ENCODE measurements at places on chromosomes 2 and 18.

DNA sequence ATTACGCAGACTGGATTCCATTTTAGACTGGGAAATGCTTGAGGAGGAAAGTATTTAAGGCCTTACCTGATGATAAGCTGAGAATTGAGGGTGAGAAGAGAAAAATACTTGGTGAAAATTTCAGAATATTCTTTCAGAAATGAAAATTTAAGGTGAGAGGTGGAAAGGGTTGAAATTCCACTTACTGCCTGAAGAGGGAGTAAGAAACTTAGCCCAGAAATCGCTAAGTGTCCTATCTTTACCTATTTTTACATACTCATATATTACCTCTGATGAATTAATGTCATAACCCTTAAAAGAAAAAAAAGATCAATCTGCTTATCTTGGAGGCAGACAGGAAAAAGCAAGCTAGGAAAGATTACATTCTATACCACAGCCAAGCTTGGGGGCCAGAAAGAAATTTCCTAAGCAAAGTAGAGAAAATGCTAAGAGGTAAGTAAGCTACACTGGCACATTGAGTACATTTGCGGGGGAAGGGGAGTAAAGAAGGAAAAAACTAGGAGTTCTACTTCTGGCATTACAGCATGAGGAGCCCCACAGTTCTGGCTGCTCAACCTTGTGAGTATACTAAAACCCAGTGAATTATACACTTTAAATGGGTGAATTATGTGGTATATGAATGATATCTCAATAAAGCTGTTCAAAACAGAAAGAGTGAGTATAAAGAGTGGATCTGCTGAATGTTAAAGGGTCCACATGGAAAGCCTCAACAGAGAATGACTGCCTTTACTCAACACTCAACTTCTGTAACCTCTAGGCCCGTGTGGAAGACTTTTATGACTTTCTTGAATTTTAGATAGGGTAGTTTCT, 33.8 kb downstream of the SMC6 start:
- DNase-seq: peak; percentile 58

GRCh38 chr2:233855345-233855744, 1.0 kb upstream of the HJURP start:
- no peak for DNase-seq

- DNase-seq: peak; percentile 87
Observed at GRCh38 chr18:46264255-46264654, 160.1 kb downstream of the HAUS1 start.

DNA sequence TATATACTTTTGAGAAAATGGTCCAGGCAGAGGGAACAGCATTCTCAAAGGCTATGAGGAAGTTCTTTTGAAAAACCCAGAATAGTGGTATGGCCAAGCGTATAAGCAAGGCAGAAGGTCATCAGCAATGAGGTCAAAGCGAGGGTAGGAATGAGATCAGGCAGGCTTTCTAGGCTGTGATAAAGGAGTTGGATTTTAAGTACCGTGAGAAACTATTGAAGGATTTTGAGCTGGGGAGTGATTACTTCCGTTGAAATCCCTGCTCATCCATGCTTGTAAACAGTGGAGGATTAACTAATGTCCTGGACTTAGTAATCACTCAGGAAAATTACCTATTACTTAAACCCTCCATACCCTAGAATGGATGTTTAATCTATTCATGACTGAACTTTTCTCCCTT, 50.2 kb downstream of the EMILIN2 start:
- DNase-seq: no peak

DNA sequence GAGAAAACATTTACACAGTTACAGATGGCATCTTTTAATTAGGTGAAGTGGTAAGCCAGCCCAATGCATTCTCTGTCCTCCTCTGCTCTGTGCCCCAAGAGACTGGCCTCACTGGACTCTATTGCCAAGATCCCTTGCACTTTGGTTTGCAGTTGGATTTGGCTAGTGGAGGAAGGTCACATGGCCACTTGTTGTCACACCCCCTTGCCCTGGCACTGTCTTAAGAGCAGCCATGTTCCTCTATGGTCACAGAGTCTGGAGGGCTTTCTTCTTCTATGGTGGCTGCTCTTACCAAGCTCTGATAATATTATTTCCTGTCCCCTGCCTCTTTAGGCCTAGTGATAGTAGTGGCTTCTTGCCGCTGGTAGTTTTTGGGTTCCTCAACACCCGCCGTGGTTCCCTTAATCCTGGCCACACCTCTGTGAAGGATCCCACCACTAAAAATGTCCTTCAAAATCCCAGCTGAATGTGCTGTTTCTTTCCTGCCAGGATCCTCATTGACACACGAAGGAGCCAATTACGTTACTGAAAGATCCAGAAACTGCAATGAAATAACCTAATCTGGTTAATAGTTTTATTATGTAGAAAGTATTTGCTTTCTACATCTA, 111.1 kb downstream of the CDC42EP3 start:
- no peak for DNase-seq

- DNase-seq: no peak
Observed at GRCh38 chr2:158138255-158138654, 36.6 kb downstream of the UPP2 start.

DNA sequence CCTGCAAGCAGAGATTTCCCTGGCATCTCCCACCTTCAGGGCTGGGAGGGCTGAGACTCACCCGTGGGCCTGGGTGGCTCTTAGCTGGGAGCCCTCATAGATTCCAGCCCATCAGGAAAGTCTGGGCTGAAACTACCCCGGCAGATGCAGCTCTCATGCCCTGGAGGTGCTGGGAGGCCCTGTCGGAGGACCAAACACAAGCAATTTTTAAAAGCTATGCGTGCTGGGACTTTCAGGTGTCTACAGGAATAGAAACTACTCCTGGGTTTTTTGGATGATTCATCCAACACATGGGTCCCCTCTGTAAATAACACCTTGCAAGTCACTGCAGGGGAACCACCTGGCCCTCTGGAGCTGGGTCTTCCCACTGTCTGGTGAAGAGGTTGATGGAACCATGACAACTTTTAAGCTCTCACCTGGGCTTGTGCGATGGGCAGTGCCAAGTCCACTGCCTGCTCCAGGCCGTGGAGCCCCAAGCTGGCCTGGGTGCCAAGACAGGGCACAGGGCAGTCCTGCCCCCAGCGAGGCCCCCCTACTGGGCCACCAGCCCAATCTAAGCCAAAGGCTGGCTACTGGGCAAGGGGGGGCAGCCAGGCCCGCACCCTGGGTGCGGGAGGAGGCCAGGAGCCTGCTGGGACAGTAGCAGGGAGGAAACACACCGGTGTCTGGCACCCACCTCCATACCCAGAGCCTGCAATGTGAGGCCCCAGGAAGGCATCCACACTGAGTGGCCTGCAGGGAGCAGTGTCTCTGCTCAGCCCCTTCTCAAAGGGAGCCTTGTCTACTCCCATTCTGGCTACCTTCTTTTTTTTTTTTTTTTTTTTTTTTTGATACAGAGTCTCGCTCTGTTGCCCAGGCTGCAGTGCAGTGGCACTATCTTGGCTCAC, 1.1 kb upstream of the GPR55 start:
- no peak for DNase-seq

- no peak for DNase-seq
Observed at GRCh38 chr18:11661430-11661829, 27.6 kb upstream of the GNAL start.

DNA sequence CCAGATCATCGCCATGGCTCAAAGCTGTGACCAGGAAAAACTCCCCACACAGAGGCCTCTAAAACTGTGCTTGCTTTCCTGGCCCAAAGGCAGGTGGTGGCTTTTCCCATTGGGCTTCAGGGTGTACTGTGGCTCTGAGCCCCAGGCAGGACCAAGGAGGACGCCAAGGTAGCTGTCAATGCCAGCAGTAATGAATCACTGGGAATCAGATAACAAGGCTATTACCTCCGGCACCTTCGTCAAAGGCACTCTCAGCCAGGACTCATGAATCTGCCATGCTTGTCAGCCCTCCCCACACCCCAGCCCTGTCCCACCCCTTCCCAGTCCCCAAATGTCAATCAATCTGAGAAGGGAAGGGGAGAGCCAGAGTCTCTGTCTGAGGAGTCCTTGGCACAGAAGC, 27.9 kb upstream of the EN1 start:
- no peak for DNase-seq

- DNase-seq: no peak
Observed at GRCh38 chr2:23367760-23368159, 17.2 kb upstream of the KLHL29 start.

DNA sequence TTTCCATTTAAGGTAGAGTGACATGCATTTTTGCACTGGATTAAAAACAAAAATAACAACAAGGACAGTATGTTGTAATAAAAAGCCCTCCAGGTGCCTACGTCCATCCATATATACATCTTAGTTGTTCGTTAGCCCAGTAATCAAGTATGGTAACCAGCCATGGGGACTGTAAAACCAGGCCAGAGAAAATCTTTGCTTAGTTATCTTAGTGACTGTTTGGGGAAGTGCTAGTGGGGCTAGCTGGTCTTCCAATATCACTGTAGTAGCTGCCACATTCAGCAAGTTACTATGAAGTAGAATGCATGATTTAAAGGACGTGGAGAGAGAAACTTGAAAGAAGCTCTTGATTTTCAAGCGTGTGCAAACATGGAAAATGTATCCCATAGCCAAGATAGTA, 95.9 kb upstream of the STON1 start:
- no peak for DNase-seq

DNA sequence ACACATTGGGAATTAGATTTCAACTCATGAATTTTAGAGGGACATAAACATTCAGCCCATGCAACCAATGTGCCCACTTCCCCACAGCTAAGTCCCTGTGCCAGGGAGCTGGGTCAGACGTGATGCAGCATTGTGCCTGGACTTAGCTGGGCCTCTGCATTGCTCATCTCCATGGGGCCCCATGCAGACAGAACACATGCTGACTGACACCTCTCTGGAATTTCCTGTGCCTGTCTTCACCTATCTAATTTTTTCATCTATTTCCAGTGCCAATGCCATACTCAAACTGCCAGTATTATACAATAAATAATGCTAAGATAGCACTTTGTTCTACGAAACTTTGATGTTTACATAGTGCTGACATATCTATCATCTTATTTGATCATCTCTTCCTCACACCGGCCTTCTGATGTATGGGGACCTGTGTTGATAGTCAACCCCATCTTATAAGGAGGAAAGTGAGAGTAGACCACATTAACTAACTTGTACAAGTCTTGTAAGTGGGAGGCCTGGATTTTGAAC, 92.2 kb downstream of the CDC42EP3 start:
- DNase-seq: no peak

DNA sequence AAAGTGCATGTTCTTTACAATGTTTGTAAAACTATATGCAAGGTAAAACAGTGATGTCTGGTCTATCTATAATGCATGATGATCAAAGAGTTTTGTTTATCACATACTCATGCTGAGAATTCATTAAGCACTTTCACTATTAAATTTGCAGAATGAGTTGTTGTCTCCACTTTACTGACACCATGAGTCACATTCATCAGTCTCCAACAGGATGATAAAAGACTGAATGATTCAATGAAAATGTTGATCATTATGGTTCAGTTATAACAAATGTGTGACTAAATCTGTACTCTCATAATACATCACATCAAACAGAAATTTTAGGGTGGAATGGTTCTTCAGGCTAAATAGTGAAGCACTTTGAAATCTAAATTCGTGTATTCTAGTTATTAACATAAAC, 129.0 kb downstream of the ERBB4 start:
- DNase-seq: no peak

- no peak for DNase-seq
Observed at GRCh38 chr2:43762286-43762685, 11.6 kb upstream of the DYNC2LI1 start.

- no peak for DNase-seq
Observed at GRCh38 chr2:85913884-85914881, 25.4 kb upstream of the ST3GAL5 start.

GRCh38 chr2:77479395-77479794, 42.8 kb downstream of the LRRTM4 start:
- no peak for DNase-seq

DNA sequence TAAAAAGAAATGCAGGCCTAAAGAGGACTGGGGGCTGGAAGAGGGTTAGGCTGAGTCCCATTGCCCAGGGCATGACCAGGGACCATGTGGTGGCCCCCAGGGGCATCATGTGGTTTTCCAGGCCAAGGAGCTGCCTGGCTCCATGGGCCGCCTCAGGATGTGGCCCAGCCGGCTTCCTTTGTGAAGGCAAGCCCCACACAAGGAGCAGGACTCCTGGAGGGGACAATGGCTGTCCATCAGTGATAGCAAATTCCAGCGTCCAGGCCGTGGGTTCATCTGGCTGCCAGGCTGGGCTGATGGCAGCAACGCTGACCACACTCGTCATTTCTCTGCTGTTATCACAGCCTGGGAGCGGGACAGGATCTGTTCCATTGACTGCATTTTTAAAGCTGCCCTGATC, 82.5 kb downstream of the GBX2 start:
- DNase-seq: no peak

GRCh38 chr18:23856466-23857163, 157.9 kb upstream of the TTC39C start:
- no peak for DNase-seq

DNA sequence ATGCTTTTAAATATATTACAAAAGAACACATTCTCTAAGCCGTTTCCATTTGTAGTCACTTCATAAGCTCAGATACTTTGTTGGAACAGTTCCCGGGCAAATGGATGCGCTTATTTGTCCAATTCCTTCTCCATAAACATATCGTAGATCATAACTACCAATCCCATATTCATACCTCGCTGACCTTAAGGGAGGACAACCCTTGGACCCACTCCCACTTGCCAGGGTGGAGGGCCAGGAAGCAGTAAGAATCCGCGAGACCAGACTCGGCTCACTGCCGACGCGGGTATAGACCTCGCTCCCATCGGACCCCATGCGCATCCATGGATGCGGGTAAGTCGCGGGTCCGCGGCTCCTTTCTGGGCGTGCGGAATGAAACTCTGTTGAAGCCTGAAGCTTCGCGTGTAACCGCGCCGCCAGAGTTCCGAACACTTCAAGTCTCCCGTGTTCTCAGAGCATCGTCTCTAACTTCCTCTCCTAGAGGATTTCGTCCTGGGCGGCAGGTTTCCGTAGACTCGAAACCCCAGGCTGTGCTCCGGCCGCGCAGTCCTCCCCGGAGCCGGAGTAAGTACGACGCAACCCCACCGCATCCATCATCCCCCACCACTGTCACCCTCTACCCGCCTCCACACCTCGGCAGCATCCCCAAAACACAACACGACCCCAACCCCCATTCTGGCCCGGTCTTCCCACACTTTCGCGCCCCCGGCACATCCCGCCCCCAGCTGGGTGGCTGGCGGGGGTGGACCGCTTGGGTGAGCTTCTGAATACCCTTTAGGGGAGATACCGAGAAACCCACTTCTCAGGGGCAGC, 1.1 kb downstream of the DSC3 start:
- peak; percentile 56 for DNase-seq

DNA sequence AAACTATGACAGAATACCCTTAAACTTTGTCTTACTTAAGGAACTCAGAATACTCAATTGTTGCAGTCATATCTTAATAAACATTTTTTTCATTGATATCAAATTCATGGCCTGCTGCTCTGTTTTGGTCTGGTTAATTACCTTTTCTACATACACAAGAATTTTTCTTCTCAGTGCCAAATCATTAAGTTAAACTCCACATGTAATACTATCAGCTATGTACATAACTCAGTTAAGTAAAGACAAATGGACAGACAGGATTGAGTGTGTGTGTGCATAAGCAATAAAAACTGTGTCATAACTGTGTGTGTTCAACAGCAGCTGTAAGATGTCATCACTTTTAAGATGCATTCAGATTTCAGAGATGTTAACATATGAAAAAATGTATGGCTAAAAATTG, 34.4 kb downstream of the VRK2 start:
- no peak for DNase-seq

GRCh38 chr2:215394102-215394805, 41.6 kb downstream of the FN1 start:
- DNase-seq: no peak

GRCh38 chr18:21115519-21116411, 4.2 kb upstream of the ROCK1 start:
- DNase-seq: peak; percentile 48
